RPMI8226 (cell line): ENCODE measurements at places on chromosomes 7 and 10.

GRCh38 chr7:40572810-40573465, 438.1 kb downstream of the SUGCT start:
- DNase-seq, result no peak

DNA sequence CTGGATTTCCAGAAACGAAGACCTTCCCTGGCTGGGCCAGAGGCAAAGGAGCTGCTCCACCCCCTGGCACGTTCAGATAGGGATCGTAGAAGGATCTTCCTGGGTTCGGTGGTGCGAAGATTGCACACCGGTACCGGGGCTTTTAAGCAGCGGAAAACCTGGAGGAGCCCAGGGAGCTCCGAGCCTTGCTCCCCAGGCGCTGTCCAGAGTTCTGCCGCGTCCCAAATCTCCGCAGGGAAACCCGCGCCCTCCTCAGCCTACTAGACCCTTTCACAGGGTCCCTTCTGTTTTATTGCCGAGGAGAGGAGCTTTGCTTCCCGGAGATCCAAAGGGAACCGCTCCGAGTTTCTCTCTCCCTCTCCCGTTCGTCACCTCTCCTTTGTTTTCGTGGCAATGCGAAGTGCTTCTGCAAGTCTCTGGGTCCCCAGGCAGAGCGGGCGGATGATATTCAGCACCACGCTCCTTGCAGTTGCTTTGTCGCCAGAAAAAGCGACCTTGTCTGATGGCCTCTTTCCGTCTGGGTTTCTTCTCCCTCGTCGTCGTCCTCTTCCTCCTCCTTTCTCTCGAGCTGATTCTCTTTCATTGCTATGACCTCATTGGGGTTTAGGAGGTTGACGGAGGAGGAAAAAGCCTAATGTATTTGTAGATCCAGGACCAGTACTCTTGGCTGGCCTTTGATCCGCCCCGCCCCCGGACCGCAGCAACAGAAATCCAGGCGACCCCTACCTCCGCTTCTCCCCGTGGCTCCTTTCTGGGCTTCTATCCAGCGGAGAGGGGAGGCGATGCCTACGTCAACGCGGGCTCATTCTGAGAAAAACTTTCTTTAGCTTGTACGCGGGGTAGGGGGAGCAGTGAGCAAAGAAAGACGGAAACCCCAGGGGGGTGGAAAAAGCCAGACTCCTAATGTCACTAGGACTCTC, at the start of gene TMEM196:
TMEM196 (minus strand) TSS at position 777 of the 920 bp plus-strand sequence. CDS start 921 bp downstream, outside the sequence.
- DNase-seq, result no peak

- DNase-seq, result no peak
Measured at GRCh38 chr10:88920198-88920597, 32.4 kb downstream of the ACTA2 start.

DNA sequence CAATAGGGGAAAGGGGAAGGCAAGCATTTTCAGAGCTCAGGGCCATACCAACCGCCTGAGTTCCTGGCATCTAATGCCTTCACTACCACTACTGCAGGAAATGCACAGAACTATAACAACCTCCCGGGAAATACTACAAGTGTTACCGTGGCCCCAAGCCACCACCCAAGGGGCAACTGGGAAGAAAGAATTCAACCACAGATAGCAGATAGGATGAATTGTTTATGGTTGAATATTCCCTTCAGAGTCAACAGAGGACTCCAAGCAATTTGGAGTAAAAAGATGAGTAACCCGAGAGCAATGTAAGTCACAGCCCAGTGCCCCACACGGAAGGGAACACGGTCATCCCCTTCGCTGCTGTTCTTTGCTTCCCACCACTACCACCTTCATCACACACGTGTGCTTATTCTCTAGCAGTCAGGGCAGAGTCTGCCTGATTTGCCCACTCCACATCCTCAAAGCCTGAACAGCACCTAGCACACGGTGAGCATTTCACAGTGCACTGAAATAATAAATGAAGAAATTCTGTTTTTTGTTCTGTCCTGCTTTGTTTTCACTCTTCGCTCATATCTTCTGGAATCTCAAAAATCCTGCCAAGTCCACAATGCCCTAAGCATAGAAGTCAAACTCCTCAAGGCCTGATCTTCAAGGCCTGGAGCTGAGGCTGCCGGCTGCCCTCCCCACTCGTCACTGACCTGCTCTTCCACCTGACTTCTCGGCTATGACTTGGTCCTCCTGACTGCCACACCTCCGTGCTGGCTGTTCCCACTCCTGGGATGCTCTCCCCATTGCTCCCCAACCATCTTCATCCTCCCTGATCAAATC, 221.1 kb downstream of the KCNMA1 start:
- no peak for DNase-seq

GRCh38 chr7:123972045-123972444, 47.0 kb downstream of the SPAM1 start:
- no peak for DNase-seq

DNA sequence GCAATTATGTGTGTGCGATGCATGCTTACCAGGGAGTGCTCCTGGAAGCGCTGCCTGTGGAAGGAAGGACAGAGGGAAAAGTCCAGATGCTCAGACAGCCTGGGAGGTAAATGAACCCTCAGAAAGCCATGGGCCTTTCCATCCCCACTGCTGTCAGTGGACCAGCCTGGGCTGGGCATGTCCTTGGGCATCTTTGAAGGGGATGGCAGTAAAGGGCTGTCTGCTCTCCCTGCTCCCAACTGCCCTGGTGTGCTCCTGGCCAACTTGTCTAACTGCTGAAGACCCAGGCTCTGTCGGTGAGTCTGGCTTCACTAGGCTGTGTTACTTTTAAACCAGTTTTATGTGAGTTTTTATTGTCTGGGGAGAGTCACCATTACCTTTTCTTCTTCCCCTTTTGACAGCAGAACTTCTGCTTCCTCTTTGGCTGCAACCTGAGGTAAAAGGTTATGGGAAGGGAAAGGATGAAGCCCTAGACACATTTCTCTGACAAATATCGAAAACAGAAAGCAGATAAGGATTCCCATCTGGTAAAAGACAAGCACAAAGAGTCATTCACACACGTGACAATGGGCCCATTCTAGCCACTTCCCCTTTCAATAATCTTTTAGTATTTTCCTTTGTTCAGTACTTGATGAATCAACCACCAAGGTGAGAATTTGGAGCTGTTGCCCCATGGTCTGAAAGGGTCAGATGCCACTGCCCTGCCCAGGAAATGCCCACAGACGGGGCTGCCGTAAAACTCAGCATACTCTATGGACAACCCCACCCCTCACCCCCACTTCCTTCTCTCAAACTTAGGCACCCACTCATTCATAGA, 27.6 kb upstream of the PIK3AP1 start:
- peak; percentile 41 for DNase-seq

- no peak for DNase-seq
Measured at GRCh38 chr7:17369691-17370426, 71.4 kb downstream of the AHR start.

- no peak for DNase-seq
Measured at GRCh38 chr10:89845541-89846280, 144.3 kb downstream of the KIF20B start.

DNA sequence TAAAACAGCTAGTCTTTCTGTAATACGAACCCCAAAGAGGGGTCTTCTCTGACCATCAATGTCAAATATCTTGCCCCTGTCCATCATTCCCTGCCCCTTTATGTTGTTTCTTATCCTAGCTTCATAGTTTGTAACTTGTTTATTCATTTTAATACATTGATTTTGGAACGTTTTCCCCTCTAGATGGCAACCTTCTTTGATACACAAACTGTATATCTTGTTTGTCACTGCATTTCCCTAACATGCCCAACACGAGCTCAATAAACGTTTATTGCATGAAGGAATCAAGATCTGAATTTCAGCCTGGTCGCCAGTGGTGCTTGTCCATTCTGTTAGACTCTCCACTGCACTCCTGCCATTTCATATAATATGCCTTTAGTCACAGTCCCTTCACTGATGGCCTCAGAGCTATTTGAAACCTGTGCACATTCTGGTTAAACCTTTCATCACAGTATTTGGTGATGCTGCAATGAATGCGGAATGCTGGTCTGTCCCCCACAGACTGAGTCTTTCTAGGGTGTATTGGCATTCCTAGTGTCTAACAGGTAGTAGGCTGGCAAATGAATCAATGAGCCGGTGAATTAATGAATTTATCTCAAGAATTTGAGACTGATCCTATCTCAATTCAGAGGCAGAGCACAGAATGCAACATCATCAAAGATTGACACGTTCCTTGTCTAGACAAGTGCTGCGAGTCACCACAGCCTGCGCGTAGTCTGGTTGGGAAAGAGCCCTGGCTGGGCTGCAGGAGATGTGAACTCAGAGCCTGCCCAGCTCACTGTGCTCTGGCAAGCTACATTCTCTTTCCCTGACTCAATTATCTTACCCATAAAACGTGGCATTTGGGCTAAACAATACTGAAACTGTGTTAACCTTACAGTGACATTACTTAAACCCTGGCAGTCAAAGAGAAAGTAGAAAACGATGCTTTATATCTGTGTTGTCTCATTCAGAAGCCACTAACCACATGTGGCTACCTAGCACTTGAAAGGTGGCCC, 55.2 kb upstream of the FRMD4A start:
- DNase-seq, result peak; percentile 34

DNA sequence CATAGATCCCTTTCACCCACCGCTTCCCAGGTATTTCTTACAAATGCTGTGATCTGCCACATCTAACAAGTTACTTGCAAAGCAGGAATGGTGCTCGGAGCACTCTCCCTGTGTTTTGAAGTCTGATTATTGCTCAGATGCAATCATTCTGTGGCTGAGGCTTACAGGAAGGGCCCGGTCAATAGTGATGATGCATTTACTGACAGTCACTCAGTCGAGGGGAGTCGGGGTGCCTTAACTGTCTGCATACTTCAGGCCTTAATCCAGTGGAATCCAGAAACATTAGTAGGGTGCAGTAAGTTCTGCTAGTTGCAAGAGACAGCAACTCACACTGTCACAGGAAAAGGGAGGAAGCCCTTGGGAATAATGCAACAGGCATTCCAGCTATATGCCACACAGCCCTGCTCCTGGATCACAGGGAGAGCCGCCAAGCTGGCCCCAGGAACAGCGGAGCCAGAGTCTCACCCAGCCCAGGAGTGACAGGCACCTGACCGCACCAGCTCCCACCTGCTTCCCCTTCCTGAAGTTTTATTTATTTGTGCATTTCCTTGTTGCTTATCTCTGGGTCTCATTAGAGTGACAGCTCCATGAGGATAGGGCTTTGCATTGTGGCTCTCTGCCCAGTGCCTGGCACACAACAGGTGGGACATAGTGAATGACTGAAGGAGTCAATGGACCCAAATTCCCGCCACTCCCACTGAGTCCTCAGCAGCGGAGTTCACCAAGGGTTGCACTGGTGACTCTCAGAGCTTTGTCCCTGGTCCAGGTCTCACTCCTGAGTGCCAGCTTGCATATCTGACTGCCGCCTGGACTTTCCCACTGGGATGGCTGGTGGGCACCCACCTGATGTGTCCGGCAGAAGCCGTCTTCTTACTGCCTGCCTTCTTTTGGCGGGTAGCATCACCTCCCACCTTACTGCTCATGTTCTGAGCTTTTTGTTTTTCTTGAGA, 212.5 kb upstream of the SH2B2 start:
- no peak for DNase-seq

GRCh38 chr7:157622000-157622399, 285.2 kb downstream of the DNAJB6 start:
- no peak for DNase-seq

GRCh38 chr10:28279878-28280277, 23.0 kb downstream of the MPP7 start:
- DNase-seq, result no peak

DNA sequence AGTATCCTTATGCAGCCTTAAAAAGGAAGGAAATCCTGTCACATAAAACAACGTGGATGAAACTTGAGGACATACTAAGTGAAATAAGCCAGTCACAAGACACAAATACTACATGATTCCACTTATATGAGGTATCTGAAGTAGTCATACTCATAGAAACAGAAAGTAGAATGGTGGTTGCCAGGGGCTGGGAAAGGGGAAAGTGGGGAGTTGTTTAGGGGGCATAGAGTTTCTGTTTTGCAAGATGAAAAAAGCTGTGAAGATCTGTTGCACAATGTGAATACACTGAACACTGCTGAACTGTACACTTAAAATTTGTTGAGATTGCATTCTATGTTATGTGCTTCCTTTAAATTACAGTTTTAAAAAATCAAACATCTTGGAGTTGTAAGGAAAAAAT, 2.9 kb downstream of the NUP205 start:
- no peak for DNase-seq

DNA sequence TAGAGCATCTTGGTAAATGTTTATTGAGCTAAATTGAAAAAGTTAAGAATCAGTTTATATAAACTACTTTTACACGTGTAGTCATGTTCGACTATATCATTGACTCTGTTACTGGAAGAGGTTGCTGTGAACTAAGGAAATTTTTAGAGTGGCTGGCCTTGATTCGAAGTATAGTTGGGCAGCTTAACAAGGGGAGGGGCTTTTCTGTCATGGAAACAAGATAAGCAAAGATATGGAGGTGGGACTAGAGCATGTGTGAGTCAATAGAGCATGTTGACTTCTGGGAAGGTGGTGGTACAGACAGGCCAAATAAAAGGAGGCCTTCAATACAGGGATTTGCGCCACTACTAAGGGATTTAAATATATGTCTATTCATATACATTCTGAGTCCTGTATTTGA, 7.6 kb downstream of the ATP5F1C start:
- no peak for DNase-seq

DNA sequence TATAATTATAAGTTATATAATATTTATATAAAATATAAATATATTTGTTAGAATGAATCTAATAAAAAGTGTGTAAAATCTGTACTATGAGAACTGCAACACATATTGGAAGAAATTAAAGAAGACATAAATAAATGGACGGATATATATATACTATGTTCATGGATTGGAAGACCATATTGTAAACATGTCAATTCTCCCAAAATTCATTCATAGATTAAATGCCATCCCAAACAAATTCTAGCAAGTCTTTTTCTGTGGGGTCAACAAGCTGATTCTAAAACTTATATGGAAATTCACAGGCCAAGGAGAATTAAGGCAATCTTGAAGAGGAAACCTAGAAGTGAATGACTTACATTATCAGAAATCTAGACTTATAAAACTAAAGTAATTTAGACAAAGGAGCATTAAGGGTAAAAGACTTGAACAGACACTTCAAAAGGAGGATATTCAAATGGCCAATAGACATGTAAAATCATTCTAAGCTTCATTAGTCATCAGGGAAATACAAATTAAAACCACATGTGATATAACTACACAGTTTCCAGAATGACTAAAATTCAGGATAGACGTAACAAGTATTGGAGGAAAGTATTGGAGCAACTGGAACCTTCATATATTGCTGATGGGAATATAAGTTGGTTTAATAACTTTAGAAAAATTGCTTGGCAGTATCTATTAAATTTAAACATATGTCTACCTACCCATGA, 225.9 kb downstream of the EMX2 start:
- DNase-seq, result no peak

GRCh38 chr10:127298381-127298780, 102.0 kb upstream of the INSYN2A start:
- DNase-seq, result no peak
